ENCODE measurements at places on chromosomes 7 and 10.

GRCh38 chr7:55565681-55566080 is 6.6 kb downstream of the VOPP1 start:
- no peak for DNase-seq

GRCh38 chr10:31187607-31188210 is 131.3 kb upstream of the ZEB1 start:
- DNase-seq: no peak

DNA sequence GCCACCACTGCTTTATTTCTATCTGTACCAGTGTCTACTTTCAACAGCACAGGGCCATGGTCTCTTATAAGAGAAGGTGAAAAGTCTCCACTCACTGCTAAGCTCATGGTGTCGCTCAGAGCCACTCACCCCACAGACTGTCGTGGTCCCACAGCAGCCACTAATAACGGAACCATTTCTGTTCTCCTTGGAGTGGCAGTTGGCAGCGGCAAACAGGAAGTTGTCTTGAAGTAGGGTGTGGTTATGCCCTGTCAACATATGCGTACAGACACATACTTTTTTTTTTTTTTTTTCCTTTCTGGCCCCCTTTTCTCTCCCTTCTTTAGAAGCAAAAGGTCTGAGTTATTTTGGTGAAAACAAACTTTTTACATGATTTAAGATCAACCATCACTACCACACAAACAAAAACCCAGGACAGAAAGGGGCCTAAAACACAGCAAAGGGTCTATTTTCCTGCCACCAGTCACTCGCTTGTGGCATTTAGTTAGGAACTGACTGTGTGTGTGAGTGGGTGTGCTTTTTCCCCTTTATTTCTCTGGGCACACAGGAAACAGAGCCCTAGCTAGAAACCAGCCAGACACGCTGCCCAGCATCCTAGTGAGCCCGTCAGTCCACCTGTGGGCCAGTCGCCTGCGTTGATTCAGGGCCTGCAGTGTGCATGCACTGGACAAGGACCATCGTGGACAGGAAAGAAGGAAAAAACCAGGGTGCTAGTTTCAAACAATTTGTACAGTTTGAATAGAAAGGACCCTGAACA is 96.7 kb upstream of the EFCAB10 start:
- DNase-seq: no peak

GRCh38 chr10:48999346-48999745 is 59.7 kb upstream of the LRRC18 start:
- DNase-seq: no peak

- DNase-seq: no peak
These were observed 72.5 kb downstream of the CDK6 start for GRCh38 chr7:92763636-92764423.

DNA sequence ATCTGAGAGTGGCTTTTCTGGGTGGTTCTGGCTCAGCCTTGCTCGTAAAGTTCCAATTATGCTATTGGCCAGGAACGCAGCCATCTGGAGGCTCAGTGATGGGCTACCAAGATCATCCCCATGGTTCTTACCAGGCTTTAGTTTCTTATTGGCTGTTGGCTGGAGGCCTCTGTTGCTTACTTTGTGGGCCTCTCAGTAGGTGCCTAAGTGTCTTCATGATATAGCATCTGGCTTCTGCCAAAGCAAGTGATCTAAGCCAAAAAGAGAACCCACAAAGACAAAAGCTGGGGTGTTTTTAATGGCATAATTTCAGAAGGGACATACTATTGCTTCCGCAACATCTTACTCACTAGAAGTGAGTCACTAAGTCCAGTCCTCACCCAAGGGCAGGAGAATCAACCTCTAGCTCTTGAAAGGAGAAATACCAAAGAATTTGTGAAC is 132.0 kb upstream of the MDFIC start:
- no peak for DNase-seq

- peak; percentile 24 for DNase-seq
These were observed 124.2 kb upstream of the MKLN1 start for GRCh38 chr7:131203291-131203976.

DNA sequence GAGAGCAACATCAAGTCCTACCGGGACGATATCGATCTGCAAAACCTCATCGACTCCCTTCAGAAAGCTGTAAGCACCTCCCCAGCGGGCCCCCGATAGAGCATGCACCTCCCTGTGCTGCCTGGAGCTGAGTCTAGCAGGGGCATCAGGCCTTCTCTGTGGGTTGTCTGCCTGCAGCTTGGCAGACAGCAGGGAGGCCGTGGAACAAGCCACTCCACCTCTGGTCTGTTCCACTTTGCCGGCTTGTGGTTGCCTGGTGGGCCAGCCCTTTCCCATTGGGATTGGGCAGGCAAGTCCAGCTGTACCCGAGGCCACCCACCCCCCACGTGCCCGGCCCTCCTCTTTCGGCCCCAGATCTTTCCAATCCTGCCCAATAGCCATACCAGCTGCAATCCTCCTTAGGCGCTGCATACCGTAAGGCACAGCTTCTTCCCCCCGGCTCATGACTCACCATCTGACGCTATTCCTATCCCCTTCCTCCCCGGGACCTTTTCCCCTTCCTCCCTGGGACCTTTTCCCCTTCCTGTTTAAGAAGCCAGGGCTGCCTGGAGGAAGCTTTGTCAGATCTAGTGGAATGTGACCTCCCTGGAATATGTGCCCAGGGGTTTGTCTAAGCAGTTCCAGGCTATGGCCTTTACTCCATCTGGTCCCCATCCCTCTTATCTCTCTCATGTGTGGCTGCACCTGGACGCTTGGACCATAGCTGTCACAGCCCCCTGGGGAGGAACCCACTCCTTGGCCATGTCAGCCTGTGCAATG is 28.1 kb upstream of the SH2D4B start:
- DNase-seq: peak; percentile 41

GRCh38 chr7:19900118-19900517 is 126.7 kb upstream of the TMEM196 start:
- DNase-seq: no peak

DNA sequence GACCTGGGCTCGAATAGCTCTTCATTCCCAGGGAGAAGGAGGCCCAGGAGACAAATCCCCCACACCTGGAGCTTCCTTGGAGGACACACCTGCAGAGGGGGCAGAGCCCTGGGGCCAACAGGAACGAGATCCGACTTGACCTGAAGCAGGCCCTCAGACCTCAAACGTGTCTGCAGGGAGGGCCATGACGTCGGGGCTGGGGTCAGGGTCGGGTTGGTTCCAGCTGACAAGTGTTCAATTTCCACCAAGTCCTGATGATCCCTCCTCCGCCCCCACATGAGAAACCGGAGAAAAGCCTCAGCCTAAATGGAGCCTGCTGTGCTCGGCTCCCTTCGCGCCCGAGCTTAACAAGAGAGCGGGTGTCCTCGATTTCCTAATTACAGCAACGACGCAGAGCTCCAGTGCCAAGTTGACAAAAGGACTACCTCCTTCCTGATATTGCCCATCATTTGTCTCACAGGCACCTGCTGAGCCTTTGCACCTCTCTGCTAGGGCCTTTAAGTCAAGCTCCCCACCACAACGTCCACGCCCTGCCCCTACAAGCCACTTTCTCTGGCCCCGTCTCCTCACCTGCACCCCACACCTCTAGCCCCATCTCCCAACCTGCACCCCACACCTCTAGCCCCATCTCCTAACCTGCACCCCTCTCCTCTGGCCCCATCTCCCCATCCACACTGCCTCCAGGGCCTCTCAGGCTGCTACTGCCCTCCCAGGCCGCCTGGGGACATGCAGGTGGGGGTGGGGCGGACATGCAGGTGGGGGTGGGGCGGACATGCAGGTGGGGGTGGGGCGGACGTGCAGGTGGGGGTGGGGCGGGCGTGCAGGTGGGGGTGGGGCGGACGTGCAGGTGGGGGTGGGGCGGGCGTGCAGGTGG is 519.4 kb downstream of the GLRX3 start:
- no peak for DNase-seq

GRCh38 chr7:30225863-30226613 is 58.4 kb upstream of the ZNRF2 start:
- peak; percentile 84 for DNase-seq

- no peak for DNase-seq
These were observed 62.4 kb upstream of the C10orf90 start for GRCh38 chr10:126732868-126733267.

DNA sequence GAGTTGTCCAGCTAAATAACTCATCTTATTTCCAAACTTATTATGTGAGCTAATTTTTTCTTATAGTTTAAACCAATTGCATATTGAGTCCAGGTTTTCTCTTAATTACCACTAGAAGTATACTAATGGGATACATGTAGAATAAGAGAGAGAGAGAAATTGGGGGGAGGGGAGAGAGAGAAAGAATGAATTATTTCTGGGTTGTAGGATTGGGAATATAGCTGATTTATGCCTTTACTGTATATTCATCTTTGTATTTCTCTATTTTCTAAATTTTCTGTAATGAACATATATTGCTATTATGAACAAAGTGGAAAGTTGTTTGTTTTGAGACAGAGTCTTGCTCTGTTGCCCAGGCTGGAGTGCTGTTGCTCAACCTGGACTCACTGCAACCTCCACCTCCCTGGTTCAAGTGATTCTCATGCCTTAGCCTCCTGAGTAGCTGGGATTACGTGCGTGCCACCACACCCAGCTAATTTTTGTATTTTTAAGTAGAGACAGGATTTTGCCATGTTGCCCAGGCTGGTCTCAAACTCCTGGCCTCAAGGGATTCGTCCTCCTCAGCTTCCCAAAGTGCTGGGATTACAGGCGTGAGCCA is 26.1 kb upstream of the ITGB1 start:
- DNase-seq: no peak

DNA sequence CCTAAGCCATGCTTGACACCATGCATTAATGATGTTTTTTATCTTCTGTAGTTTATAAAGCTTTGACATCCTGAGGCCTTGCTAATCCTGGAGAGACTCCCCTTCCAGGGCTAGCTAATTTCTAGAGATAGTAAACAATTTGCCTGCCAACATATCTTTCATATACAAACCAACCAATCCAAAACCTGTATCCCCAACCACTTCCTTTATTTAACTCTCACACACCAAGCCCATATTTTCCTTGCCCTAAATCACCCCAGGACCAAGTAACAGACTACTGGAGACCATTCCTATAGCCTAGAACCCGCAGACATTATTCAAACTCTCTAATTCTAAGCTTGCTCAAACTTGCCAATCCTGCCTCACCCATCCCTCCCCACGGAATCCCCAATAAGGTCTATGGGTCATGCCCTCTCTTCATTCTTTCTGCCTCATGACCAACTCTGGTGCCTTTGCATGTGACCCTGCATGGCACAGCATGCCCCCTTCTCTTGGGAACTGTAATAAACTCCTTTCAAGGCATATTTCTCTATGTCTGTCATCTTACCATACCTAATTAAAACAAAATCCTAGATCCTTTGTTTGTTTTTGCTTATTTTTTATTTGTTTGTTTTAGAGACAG is 116.6 kb upstream of the CACUL1 start:
- DNase-seq: no peak

GRCh38 chr7:104758504-104758903 is 255.5 kb upstream of the KMT2E start:
- no peak for DNase-seq

DNA sequence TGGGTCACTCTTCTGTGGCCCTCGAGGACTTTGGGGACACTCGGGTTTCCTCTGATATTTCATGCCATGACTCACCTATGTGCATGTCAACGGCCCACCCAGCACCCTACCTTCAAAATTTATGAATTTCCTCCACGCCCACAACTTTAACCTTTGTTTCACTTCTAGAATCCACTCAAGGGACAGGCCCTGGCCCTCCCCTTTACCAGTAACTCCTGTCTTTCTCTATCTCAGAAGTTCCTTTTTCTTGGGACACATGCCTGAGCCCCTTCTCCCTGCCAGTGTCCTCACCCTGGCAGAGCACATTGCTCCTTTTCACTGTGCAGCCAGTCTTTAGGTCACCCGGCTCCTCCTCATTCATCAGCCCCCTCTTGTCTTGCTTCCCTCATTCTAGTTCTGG is 282.5 kb upstream of the KLF6 start:
- DNase-seq: no peak

- DNase-seq: peak; percentile 54
These were observed 25.1 kb downstream of the TBXAS1 start for GRCh38 chr7:139854124-139854511.

DNA sequence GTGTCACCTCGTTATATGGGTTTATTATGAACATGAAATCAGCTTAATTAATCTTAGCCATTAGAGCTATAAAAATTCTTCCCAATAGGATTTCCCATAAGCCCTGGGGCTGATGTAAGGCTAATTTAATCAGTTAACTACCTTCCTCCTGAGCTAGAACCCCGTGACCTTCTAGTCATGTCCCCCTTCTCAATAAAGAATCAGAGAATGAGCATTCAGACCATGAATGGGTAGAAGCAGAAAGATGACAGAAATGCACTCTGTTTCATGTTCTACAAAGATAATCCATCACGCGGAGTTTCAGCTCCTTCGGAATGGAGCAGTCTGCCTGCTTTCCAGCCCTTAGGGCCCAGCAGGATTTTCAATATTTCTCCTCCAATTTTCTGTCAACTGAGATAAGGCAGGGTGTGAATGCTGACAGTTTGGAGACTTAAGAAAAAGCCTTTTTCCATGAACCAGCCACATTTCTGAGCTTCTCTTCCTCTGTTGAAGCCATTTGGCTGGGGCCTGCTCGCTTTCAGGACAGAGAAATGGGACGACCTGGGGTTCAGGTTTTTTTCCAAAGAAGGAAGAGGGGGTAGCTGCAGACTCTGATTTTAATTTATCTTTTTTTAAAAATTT is 211.0 kb downstream of the NEBL start:
- no peak for DNase-seq

- no peak for DNase-seq
These were observed 6.1 kb upstream of the CCL24 start for GRCh38 chr7:75819711-75820110.

DNA sequence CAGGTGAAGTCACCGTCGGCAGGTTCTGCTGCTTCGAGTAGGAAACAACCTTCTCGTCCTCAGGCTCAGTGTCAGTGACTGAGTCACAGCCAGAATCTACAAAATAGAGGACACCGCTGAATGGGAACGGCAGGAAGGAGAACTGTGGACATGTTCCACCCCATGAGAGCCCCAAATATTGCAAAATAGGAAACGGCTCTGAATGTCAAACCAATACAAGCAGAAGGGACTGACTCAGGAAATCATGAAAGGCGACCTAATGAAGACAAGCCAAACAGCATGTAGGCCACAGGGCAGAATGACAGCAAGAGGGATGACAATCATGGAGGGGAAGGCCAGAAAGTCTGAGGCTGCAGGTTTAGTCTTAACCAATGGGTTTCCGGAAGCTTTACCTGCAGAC is 63.5 kb downstream of the PIK3AP1 start:
- DNase-seq: no peak

GRCh38 chr10:69646185-69647060 is 16.4 kb downstream of the FAM241B start:
- DNase-seq: no peak

- DNase-seq: no peak
These were observed 86.2 kb downstream of the ITIH5 start for GRCh38 chr10:7580520-7580919.

DNA sequence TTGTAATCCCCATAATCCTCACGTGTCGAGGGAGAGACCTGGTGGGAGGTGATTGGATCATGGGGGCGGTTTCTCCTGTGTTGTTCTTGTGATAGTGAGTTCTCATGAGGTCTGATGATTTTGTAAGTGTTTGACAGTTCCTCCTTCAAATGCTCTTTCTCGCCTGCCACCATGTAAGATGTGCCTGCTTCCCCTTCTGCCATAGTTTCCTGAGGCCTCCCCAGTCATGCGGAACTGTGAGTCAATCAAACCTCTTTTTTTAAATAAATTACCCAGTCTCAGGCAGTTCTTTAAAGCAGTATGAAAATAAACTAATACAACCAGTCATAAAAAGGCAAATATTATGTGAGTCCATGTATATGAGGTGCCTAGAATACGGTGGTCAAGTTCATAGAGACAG is 87.5 kb downstream of the FRMD4A start:
- DNase-seq: no peak

GRCh38 chr10:26770069-26770468 is 72.6 kb downstream of the PDSS1 start:
- no peak for DNase-seq

GRCh38 chr7:158024881-158025280 is 562.7 kb downstream of the PTPRN2 start:
- DNase-seq: no peak

All from ureter (tissue), 1 donor.